T follicular helper cell (primary cell): ENCODE measurements at places on chromosomes 3 and 15.

DNA sequence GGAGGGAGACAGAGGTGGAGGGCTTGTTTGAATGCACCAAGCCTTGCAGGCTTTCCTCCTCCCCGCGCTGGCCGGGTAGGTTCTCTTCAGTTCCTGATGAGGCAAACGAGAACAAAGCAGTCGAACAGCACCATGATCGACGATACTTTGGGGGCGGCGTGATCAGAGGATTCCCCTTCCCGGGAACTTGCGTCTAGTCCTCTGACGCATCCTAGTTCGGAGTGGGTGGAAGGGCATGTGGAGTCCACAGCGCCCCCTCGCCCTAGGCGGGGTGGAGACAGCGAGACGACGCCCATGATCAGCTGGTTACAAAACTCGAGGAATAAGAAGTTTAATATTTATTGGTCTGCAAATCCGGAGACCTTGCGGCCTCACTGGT, 452 bp upstream of the SV2B start:
- DNase-seq: no peak

DNA sequence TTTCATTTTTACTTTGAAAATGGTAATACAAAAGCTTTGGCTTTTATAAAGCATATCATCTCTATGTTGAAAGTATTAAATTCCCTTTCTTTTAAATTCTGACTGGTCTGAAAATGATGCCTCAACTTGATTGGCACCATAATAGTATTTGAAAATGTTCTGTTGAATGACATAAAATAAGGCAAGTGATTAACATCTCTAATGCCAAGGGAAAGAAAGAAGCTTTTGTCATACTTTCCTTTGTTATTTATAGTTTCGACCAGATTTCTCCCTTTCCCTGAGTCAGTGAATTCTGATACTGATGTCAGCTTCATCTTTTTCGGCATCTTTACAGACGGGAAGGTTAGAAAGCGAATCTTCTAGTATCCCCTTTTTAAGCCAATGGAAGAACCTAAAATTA, 3.4 kb upstream of the AP4E1 start:
- DNase-seq: no peak

GRCh38 chr15:88804257-88804656, 1.0 kb downstream of the ACAN start:
- DNase-seq: no peak

- DNase-seq: no peak
Measured at GRCh38 chr15:56076640-56077039, 83.2 kb upstream of the NEDD4 start.

GRCh38 chr3:69292959-69293574, 92.8 kb downstream of the FRMD4B start:
- DNase-seq: no peak
